ENCODE measurements at places on chromosomes 12 and 14.

DNA sequence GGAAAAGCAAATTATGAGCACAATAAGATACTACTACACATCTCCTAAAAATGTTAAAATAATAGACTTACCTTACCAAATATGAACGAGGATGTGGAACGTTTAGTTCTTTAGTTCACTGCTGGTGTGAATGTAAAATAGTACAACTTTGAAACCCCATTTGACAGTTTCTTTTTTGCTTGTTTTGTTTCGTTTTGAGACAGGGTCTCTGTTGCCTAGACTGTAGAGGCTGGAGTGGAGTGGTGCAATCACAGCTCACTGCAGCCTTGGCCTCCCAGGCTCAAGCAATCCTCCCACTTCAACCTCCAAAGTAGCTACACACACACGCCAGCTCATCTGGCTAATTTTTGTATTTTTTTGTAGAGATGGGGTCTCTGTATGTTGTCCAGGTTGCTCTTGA, 136.4 kb upstream of the FAR2 start:
- DNase-seq, result no peak

GRCh38 chr12:6563448-6564050, 4.5 kb downstream of the NOP2 start:
- no peak for DNase-seq

GRCh38 chr14:49310298-49310697, 275.9 kb downstream of the RPS29 start:
- DNase-seq, result no peak

- DNase-seq, result no peak
These were observed 45.8 kb upstream of the MYL2 start for GRCh38 chr12:110966081-110966760.

DNA sequence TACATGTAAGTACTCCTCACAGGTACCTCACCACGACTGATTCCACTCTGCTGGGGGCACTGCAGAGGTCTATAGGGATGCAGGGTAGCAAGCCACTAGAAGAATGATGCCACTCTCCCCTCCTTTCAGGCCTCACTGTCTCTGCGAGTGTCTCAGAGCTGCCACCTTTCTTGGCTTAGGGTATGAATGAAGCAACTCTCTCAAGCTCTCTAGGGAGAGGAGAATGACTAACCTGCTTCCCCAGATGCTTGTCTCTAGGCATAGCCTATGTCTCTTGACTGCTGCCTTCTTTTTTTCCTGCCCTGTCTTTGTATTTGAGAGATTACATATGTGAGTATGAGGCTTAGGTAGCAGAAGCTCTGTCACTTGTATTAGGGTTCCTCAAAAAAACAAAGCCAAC, 566.5 kb upstream of the ATP2B1 start:
- DNase-seq, result no peak

- DNase-seq, result no peak
These were observed 374.5 kb downstream of the EMP1 start for GRCh38 chr12:13571035-13571434.

GRCh38 chr14:31480156-31480555, 7.7 kb downstream of the GPR33 start:
- no peak for DNase-seq

DNA sequence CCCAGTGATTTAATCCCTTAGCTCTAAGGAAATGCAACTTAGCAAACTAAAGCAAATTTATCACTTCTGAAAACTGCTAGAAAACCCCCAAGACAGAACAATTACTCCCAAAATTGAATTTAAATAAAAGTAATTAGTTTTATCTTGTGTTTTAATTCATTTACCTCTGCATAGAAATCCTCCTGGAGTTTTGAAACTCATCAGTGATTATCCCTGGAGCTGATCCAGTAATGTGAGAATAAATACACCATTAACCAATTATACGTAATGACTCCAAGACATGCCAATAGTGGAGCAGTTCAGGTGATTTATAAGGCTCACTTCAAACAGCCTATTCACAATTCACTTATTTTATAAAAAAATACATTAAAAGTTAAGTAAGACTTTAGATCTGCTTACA, 855.3 kb upstream of the FLRT2 start:
- DNase-seq, result no peak

- DNase-seq, result no peak
These were observed 205.2 kb downstream of the KLHL28 start for GRCh38 chr14:44756554-44756953.

DNA sequence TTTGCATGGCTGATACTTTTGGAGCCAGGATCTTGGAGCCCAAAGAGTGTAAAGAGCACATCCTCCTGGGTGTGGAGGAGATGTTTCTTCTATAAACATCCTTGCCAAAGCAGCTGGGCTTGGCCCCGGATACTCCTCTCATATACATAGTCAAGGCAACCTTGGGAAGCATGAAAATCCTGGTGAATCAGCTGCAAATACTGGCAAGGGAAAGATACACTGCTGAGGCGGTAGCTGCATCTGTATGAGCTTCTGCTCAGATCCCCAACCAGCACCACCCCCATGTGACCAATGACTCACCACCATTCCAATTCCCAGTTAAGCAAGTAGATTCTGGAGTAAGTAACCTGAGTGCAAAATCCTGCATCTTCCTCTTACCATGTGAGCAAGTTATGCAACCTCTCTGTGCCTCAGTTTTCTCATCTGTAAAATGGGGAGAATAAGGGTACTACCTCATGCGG, 567.4 kb downstream of the MED13L start:
- DNase-seq, result no peak

DNA sequence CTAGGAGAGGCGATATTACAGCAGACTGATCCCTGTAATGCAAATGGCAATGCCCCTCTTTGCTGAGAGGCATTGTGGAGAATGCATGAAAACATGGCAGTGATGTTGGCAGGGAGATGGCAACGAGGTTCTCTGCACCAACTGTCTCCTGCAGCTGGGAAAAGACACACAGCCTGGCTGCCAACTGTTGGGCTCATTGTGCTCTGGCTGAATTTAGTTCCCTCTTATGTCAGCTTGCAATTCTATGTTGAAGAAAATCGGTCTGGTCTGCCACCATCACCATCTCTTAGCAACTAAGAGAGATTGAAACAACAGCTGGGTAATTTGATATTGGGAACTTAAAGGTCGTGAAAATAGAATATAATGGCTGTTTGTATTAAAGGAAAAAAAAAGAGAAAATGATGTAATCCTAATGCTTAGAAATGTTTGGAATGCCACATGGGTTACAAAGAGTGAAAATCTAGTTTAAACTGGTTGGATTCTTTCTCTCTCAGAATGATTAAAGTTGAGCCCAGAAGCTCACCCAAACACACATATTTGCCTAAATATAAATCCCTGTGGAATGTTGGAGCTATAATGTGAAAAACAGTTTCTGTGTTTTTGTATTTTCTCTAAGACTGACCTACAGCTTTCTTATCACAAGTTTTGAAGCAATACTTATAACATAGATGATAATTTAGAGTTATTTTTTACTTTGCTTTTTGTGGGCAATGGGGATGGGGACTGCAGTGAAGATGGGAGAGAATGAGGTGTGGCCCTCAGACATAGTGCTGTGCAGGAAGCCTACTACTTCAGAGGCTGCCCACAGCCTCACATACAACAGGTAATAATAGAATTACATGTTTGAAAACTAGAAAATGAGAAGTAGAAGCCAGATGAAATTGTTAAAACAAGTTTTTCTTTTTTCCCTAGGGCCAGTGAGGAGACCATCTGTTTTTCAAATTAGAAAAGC, 143.7 kb downstream of the AKAP6 start:
- no peak for DNase-seq

DNA sequence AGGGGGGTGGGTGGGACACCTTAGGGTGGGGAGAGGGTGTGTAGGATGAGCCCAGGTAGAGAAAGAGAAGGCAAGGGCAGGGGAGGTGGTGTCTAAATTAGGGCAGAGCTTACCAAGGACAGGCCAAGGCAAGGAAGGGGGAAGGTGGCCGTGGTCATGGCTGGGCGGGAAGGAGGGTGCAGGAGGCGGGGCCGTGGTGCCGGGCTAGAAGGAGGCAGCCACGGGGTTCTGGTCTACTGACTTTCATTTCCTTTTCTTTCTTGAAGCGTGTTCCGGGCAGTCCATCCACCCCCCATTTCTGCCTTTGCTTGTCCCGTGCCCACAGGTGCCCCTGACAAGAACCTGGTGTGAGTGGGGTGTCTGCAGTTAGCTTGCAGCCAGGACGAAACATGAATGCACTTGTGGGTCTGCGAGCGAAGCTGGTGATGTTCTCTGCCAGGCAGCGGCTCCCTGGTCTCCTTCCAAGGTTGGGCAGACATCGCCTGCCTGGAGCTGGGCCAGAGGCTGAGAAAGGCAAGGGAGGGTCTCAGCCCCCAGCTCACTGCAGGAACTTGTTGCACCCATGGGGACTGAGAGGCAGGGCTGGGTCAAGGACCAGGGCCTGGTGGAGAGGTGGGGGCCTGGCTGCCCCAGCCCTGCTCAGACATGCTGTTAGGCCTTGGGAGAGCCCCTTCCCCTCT, 58.2 kb downstream of the KIF26A start:
- DNase-seq, result no peak

DNA sequence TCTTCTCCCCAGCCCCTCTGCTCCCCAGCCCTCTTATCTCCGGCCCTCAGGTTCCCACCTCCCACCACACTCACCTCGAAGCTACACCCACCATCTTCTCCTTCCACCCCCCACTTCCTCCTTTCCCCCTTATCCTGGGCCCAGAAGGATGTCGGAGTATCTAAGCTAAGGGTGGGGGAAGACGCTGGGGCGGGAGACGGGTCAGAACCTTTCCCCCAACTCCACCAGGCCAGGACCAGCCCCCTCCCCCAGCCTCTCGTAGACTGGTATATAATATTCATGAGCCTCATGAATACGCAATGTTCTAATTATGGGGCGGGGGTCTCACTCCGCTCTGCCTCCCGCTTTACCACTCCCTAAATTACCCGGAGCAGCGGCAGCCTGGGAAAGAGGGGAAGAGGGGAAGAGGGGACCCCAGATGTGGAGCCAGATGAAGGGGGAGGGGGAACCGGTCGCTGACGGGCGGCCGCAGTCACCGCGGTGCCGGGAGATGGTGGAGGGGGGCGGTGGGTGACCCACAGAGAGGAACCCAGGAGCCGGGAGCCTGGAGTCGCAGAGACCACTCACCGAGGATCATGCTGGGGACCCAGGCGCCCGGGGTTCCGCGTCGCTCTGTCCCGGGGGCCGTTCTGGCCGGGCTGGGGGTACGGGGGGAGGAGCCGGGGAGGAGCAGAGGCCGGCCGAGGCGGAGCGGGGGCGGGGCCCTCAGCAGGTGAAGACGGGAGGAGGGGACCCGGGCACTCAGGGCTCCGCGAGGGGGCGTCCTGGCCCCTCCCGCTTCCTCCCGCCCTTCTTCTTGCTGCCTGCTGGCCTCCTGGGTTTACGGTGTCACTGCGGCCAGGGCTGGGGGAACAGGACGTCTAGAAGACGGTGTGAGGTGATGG, 6.4 kb upstream of the ZNF385A start:
- DNase-seq, result no peak

DNA sequence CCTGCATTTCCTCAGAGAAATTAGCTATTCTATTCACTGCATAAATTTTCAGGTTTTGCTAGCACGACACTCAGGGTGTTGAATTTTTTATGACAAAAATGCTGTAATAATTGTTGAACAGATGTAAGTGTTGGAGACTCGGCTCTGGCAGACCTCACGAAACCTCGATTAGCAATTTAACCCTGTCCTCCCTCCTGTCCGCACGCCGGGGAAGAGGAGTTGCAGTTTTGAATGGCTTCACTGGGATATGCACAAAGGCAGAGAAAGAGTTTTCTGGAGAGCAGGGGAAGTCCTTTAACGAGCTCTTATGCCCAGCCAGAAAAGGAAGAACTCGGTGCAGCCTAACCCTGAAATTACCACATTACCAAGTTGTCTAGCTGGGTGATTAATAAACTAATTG, 661.1 kb downstream of the VRK1 start:
- DNase-seq, result no peak

GRCh38 chr14:84610086-84610485, 919.9 kb upstream of the FLRT2 start:
- DNase-seq, result no peak

DNA sequence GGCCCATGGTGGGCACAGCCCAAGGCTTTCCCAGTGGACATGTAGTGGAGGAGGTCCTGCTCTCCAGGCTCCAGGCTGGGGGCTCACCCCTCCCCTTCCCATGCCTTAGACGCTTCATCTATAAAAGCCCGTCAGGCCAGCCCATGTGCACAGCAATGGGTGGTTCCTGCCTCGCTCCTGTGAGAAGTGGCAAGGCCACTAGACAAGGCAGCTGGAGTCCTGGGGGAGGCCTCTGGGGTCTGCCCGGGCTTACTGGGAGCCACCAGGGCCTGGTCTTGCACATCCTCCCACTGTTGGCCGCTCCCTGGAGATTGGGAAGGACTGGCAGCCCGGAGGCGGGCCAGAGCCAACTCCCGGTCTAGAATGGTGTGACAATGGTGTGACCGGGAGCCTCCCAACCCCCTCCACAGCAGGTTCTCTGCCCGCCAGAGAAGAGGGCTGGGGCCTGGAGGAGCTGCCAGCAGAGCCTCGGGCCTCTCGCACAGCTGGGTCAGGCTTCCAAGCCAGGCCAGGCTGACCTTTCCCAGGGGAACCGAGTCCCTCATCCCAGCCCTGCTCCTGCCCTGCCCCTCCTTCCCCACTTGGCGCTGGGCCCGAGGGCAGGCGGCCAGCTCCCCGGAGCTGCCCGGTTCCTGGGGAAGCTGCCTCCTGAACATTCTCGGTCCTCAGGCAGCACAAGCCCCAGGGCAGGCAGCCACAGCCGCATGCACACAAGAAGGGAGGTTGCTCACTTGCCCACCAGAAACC, 97.9 kb downstream of the RFLNA start:
- DNase-seq, result peak; percentile 49

DNA sequence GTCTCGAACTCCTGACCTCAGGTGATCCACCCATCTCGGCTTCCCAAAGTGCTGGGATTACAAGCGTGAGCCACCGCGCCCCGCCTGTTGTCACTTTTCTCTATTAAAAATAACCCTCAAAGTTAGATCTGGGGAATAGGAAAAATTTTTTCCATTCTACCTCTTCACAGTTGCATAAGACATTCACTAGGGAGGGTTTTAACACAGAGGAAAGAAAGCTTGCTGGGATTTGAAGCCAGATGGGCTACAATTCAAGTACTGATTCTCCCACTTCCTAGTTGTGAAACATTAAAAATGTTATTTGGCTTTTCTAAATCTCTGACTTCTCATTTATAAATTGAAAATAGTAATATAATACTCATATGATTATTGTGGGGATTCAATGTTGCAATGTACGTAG, 23.3 kb upstream of the SLC15A5 start:
- DNase-seq, result no peak

- no peak for DNase-seq
These were observed 61.6 kb downstream of the SH2B3 start for GRCh38 chr12:111467092-111467856.

DNA sequence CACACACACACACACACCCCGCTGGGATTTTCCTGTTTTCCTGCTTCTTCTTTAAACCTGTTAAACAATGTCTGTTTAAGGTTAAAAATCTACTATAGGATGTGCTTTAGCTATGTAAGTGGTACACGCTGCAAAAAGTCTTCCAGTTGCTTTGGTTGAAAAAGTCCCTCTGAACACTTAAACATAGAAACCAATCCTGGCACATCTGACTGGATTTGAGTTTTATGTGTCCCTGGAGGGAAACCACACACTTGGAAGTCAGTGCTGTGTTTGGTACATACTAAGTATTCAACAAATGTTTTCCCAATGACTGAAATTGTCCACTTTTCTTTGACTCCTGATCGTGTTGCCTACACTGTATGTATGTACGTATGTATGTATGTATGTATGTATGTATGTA, 22.0 kb downstream of the CFL2 start:
- DNase-seq, result no peak

Measured in cortex of kidney (tissue), 1 donor.